Activated CD4-positive, alpha-beta memory T cell treated with anti-CD3 and anti-CD28 coated beads, Interleukin-2, amount 10 ng/mL, durations not matched to agents 7 days and 5 days (primary cell): ENCODE measurements at places on chromosomes 2 and 18.
A peak's percentile ranks its signal among the peaks of the same experiment; 100 is the strongest.

- DNase-seq = no peak
Observed at GRCh38 chr2:111975053-111975552, 76.7 kb downstream of the MERTK start.

- DNase-seq = no peak
Observed at GRCh38 chr2:11101430-11101829, 53.8 kb upstream of the SLC66A3 start.

DNA sequence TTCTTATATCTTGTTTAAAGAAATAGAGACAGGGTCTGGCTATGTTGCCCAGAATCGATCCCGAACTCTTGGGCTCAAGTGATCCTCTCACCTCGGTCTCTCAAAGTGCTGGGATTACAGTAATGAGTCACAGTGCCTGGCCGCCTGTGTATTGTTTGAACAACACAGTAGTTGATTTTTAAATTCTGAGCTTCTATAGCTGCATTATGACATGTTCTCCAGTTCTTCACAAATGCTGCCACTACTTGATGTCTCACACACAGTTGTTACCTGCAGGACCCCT lies 7.7 kb upstream of the RHOB start:
- DNase-seq = no peak

DNA sequence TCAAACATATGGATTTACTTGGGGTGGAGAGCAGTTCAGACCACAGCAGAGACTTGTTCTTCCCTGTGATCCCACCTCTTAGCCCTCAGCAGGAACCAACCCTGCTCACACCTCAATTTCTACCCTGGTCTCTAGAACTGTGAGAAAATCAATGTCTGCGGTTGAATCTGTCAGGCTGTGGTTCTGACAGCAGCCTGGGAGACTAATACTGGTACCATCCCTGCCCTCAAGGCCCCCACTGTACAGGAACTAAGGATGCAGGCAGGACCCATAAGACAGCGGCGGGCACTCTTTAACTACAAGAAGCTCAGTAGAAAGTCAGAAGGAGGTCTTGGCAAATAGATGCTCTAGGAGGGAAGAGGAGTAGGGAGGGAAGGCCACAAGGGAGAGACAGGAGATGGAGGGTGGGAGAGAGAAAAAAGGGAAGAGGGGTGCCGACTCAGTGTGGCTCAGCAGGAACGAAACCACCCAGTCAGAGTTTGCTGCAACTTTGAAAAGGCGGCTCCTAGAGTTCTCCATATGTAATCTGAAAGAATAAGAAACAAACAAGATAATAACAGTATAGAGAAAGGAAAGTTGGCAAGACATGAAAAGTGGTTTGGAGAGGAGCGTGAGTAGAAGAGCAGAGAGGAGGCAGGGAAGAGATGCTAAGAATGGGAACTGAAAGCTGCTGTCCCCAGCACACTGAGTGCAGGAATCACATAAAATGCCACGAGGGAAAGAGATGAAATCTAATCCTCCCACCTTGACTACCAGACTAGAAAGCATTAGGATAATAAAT lies 323.9 kb upstream of the ID2 start:
- peak; percentile 10 for DNase-seq

- DNase-seq = no peak
Observed at GRCh38 chr2:145186303-145186702, 666.4 kb upstream of the ZEB2 start.

- DNase-seq = no peak
Observed at GRCh38 chr2:200757399-200757798, 54.3 kb upstream of the BZW1 start.

GRCh38 chr2:109382951-109383350 lies 230.8 kb downstream of the SEPTIN10 start:
- DNase-seq = no peak

DNA sequence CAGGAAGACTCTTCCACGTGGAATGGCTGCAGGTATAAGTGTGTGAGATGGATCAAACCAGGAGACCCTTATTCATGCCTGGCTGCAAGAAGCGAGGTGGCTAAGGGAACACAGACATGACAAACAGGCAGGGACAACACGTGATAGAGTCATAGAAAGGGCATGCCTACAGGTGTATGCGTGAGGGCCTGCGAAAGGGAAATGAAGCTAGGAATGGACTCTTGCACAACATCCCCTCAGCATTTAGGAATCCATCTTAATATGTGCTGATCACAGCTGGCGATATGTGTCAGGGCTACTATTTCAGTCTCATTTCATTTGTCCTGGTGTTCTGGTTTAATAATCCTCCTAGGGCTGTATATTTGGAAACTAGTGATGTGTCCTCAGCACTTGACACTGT lies 291.2 kb downstream of the MYT1L start:
- DNase-seq = no peak

- DNase-seq = peak; percentile 68
Observed at GRCh38 chr2:28507796-28508764, 12.2 kb downstream of the PLB1 start.

- no peak for DNase-seq
Observed at GRCh38 chr2:40113272-40113968, 334.4 kb upstream of the THUMPD2 start.

- DNase-seq = no peak
Observed at GRCh38 chr18:74063557-74063956, 84.1 kb downstream of the FBXO15 start.

GRCh38 chr2:151922845-151923666 lies 94.8 kb upstream of the ARL5A start:
- no peak for DNase-seq

GRCh38 chr2:130393318-130393910 lies 37.6 kb downstream of the PTPN18 start:
- DNase-seq = no peak

GRCh38 chr2:201126308-201127151 lies 10.6 kb downstream of the CFLAR start:
- DNase-seq = no peak

DNA sequence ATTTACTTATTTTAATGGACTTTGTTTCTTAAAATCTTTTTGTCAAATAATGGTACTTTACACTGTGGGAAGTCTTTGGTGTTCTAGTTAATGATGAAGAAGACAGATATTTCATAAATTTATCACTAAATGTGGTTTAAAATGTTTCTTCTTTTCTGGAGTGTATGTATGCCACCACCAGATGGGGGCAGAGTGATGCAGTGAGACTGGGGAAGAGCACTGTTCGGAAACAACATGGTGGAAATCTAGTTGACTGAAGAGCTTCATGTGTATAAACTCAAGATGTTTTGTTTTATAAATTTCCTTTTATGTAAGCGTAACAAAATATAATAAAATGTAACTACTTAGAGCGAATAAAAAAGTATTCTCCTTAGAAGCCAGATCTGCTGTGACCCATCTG lies 195.1 kb downstream of the KCNE4 start:
- no peak for DNase-seq

- no peak for DNase-seq
Observed at GRCh38 chr2:136310797-136311603, 193.1 kb upstream of the CXCR4 start.

DNA sequence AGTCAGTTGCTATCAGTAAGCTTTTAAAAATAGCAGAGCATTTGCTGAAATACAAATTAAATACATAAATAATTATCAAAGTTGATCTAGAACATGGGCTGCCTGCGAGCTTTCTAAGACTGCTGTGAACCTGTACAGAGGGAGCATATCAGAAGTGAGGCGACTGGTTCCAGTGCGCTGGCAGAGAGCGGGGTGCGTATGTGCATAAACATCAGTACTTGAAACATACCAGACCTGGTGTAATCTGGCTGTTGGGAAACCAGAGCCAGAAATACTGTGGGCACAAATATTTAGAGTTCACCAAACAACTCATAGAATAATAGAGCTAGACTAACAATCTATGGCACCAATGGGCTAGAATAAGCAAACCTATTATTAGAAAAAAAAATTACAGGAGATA lies 27.3 kb downstream of the PDIA6 start:
- DNase-seq = no peak

GRCh38 chr2:25672494-25673299 lies 680 bp downstream of the DTNB start:
- peak; percentile 76 for DNase-seq
